ENCODE measurements at places on chromosomes 4 and X. TPM values are rescaled to one million over a fixed set of nuclear protein-coding genes. Genes with fewer than 3 reads are reported as not detected.

DNA sequence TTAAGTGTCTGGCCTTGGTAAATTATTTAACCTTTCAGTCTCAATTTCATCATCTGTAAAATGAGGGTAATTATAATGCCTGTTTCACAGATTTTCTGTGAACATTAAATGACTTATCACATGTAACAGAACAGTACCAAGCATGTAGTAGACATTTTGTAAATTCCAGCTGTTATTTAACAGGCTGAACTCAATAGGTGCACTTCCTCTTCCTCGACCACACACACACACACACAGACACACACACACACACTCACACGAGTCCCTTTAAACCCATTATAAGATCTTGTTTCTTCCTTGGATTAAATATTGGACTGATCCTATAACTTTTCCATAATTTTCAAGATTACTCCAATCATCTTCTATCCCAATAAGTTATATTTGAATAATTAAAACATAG lies 53.4 kb upstream of the COL25A1 start:
- no peak for DNase-seq

- DNase-seq: peak; percentile 17
Measured at GRCh38 chr4:53804719-53805118, 213.4 kb upstream of the LNX1 start.

GRCh38 chr4:815464-816146 lies 10.3 kb downstream of the CPLX1 start:
- DNase-seq: no peak

- no peak for DNase-seq
Measured at GRCh38 chr4:125359960-125360634, 45.3 kb downstream of the FAT4 start.

DNA sequence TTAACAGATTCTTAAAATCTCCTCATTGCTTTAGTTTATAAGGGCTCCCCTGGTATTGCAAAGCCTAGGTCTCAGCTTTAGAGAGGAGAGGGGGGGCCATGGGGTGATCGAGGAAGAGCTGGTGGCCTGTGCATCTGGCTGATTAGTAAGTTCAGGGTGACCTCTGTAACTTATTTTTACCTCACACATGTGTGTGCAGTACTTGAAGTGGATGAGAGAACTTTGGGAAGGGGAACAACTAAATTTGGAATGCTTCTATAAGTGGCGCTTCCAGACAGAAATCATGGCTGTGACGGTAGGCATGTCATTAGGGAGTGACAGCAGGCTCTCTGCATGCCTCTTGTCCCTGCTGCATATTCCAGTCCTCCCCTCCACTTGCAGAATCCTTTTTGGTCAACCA lies 41.9 kb downstream of the FRAS1 start:
- no peak for DNase-seq

GRCh38 chr4:184250795-184251669 lies 33.4 kb upstream of the ENPP6 start:
- DNase-seq: peak; percentile 47

DNA sequence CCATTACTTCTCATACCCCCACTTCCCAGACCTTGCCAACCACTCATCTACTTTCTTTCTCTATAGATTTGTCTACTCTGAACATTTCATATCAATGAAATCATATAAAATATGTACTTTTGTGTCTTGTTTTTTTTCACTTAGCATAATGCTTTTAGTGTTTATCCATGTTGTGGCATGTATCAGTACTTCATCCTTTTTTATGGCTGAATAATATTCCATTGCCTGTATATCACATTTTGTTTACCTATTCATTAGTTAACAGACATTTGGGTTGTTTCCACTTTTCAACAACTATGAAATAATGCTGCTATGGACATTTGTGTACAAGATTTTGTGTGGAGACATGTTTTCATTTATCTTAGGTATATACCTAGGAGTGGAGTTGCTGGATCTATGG lies 324.1 kb downstream of the OPHN1 start:
- DNase-seq: no peak

GRCh38 chrX:121254336-121254735 lies 206.9 kb downstream of the GLUD2 start:
- no peak for DNase-seq

DNA sequence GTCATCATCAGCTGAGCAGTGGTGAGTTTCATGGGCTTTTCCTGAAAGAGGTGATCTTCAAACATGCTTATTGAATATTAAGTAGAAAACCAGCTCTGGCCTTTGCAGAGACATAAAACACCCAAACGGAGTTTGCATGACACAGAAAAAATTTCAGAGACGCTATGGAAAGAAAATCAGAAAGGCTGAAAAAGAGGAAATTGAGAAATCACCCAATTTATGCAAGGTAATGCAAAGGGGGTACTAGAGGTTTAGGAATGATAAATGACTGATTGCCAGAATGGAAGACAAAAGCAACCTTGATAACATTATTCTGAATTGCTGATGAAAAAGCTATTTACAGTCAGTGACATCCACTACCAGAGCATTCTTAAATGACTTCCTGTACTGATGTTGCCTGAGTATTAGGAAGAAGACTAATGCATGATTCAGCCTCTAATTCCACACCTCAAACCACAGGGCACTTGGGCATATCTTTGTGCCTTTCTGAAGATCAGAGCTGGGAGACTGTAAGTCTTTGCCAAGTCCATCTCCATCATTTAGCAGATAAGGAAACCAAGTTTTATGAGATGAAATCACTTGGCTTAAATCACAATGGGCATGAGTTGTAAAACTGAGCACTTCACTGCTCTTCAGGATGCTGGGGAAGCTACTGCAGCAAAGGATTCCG lies 565.7 kb downstream of the PPARGC1A start:
- peak; percentile 41 for DNase-seq

GRCh38 chr4:70504733-70505132 lies 13.6 kb upstream of the AMTN start:
- no peak for DNase-seq

- DNase-seq: no peak
Measured at GRCh38 chr4:79682161-79682560, 274.1 kb upstream of the GK2 start.

Gene CT45A7
- total RNA-seq: not detected

Gene TRAM1L1
- total RNA-seq: 2.8 TPM

Gene PCYT1B
- 18.3 TPM for total RNA-seq

Gene GPM6B
- total RNA-seq: 4.0 TPM

All from mammary epithelial cell (primary cell).